Activated B cell treated with CpG ODN at 0.5 μM for 24 hours (primary cell): ENCODE measurements at places on chromosomes 16 and 17. TPM values are rescaled to one million over a fixed set of nuclear protein-coding genes. Genes with fewer than 3 reads are reported as not detected.

PLCD3 gene
- 0.61 and 1.4 TPM in 2 replicates for total RNA-seq

MILR1 gene
- 13.5 and 13.9 TPM in 2 replicates for total RNA-seq

DCTPP1 gene
- total RNA-seq: 66.7 and 81.5 TPM in 2 replicates

KRT32 gene
- total RNA-seq: not detected in 2 replicates

SLC52A1 gene
- 0.09 TPM in 1 of 2 replicates, not detected in the other for total RNA-seq

HOXB1 gene
- not detected in 2 replicates for total RNA-seq

PRKCB gene
- 122 and 146 TPM in 2 replicates for total RNA-seq

RPS15A gene
- total RNA-seq: 2,443 and 2,956 TPM in 2 replicates
